ENCODE measurements at places on chromosomes 3 and 15.
A peak's percentile ranks its signal among the peaks of the same experiment; 100 is the strongest.

- no peaks in the 10 kb centered on the region for H3K4me1 ChIP-seq
- no peak overlapping the region for H3K4me3 ChIP-seq
- DNase-seq = no peak
- H3K36me3 ChIP-seq = no peaks in the 10 kb centered on the region
- H3K27ac ChIP-seq = no peak overlapping the region
- H3K27me3 ChIP-seq = no peaks in the 10 kb centered on the region
These were observed 253.8 kb upstream of the ARL6 start for GRCh38 chr3:97510795-97511194.

DNA sequence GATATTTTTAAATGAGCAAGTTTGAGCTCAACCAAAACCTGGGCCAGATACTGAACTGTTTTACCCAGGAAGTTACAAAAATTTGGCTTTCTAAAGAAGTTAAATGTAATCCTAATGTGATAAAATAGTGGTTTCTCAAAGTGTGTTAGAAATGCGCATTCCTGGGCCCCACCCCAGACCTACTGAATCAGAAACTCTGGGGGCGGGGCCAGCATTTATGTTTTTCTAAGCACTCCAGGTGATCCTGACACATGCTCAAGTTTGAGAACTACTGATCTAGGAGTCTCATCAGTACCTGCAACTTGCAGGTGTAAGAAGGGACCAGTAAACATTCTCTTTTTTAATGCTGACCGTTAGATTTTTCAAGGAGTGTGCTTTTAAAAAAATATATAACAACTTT lies 190.6 kb downstream of the VPS13C start:
- DNase-seq = no peak
- H3K4me1 ChIP-seq = no peaks in the 10 kb centered on the region

GRCh38 chr3:57694146-57694545 lies 1.3 kb upstream of the DENND6A start:
- peaks cover 28% of the 10 kb centered on the region for H3K4me1 ChIP-seq
- no peak overlapping the region for H3K4me3 ChIP-seq
- H3K36me3 ChIP-seq = no peaks in the 10 kb centered on the region
- no peak for DNase-seq
- H3K27me3 ChIP-seq = no peaks in the 10 kb centered on the region

GRCh38 chr15:40702077-40702476 lies 7.1 kb downstream of the RAD51 start:
- H3K27me3 ChIP-seq = no peaks in the 10 kb centered on the region
- H3K27ac ChIP-seq = no peak overlapping the region
- H3K4me3 ChIP-seq = no peak overlapping the region
- H3K36me3 ChIP-seq = no peaks in the 10 kb centered on the region
- H3K4me1 ChIP-seq = no peaks in the 10 kb centered on the region

DNA sequence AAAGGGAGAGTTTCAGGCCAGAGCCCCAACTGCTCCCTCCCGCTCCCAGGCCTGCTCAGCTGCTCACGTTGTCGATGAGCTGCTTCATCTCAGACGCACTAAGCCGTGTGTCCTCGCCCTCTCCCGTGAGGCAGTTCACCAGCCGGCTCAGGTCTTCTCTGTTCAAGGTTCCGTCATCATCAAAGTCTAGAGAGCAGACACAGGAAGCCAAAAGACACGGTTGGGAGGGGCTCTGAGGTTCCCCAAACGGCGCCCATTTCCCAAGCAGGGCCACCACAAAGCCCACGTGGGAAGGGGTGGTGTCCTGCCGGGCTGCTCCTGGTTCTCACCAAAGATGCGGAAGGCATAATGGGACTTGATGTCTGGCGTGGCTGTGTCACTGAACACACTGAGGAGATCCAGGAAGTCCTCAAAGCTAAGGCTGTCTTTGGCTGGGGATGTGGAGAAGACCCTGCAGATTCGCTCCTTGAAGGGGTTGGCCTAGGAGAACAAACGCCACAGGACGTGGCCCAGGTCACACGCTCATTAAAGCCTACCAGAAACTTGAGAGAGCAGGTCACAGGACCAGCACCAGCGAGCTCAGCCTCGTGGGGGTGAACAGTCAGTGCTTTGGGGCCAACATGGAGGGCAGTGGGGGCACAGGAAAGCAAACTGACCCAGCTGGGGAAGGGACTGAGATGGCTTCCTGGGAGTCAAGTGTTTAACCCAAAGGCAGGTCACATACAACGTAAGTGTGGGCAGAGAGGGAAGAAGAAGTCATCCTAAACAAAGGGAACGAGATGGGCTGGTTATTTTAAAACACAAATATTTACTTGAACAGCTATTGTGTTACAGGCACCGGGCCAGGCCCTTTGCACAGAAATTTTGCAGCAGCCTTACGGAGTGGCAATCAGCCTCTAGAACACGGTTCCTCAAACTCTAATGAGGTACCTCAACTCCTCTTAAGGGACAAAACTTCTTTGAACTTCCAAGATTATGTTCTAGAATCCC lies 2.4 kb downstream of the CIB1 start:
- DNase-seq = no peak
- peak overlapping the region; percentile 40 for H3K27ac ChIP-seq
- no peak overlapping the region for H3K4me3 ChIP-seq
- H3K27me3 ChIP-seq = no peaks in the 10 kb centered on the region

- DNase-seq = no peak
- H3K4me3 ChIP-seq = no peak overlapping the region
- no peaks in the 10 kb centered on the region for H3K27me3 ChIP-seq
- no peaks in the 10 kb centered on the region for H3K4me1 ChIP-seq
- no peak overlapping the region for H3K27ac ChIP-seq
- H3K36me3 ChIP-seq = no peaks in the 10 kb centered on the region
These were observed 12.0 kb downstream of the SEMA5B start for GRCh38 chr3:123015596-123015995.

GRCh38 chr3:137259089-137259488 lies 301.3 kb downstream of the IL20RB start:
- H3K27me3 ChIP-seq = no peaks in the 10 kb centered on the region
- H3K4me3 ChIP-seq = no peak overlapping the region

DNA sequence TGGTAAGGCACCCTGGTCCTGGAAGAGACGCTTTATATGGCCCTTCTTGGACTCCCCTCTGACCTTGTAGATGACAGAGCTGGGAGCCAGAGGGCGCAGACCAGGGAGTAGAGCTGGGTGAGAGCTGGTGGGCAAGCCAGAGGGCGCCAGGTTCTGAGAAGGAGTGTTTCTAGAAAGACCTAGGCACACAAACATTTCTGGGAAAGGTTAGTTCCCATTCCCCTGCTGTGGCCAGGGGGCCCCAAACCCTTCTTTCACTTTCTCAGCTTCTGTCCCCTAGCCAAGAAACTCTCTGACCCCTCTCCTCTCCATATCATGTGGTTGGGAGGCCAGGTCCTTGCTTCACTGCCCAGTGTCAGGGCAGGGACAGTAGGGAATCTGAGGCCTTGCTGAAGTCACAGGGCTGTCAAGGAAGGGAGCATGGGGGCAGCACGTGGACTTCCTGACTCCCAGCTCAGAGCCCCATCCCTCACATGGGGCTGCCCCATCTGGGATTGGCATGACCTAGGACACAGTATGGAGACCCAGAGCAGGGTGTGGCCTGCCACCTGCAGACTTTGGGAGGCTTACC lies 3.6 kb downstream of the HEMK1 start:
- no peak overlapping the region for H3K4me3 ChIP-seq
- no peak overlapping the region for H3K27ac ChIP-seq
- peaks cover 8% of the 10 kb centered on the region for H3K36me3 ChIP-seq
- peaks cover 43% of the 10 kb centered on the region for H3K4me1 ChIP-seq
- H3K27me3 ChIP-seq = no peaks in the 10 kb centered on the region
- DNase-seq = no peak

Measured in vagina (tissue), 2 donors.